ENCODE measurements at places on chromosomes 3 and 15.

GRCh38 chr15:98647026-98647773 lies 1.1 kb upstream of the IGF1R start:
- DNase-seq, result peak; percentile 49

- no peak for DNase-seq
Measured at GRCh38 chr3:52490939-52491526, 4.1 kb upstream of the STAB1 start.

DNA sequence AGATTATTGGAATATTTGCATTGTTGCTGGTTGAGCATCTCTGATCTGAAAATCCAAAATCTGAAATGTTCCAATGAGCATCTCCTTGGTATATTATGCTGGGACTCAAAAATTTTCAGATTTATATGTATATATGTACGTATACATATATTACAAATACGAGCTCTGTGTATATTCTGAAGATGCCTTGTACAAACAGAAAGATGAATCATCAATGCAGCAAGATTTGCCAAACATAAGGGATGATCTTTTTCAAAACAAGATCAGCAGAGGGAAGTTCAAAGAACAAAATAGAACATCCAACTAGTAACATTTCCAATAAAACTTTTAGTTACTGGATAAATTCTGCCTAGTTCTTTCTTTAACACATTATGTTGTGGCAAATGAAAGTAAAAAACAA lies 42.5 kb downstream of the HERC1 start:
- DNase-seq, result no peak

- no peak for DNase-seq
Measured at GRCh38 chr15:89576417-89576773, 1.1 kb downstream of the TICRR start.

DNA sequence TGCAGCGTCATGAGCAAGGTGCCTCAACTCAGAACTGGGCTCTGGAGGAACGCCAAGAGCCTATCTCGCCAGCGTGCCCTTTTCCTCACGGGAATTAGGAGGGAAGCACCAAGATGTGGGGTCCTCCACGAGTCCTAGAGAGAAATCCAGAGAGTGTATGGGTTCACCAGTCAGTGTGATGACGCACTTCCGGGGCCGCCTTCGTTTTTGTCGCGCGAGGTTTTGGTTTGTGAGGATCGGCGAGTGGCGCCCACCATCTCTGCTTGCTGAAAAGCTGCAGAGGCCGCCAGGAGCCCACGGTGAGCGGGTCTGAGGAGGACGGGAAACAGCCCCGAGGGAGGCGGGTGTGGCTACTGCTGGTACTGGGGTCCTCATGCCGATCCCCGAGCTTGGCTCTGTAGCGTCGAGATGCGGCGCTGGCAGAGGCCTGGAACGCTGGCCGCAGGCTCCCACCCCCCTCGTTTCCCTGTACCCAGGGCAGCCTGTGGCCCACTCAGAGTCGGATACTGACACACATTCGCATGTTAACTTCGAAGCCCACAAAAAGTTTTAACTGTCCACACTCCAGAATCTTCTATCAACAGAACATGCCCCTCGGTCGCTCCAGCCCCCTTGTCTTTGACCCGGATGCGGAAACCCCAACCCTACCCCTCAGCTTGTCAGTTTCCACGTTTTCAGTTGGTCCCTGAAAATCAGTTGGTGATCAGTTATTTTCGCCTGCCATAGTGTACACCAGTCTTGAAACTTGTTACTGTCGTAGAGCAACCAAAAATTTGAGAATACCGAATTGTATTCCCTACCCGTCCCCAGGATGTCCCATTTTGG lies 30.4 kb downstream of the ZNF662 start:
- no peak for DNase-seq

- no peak for DNase-seq
Measured at GRCh38 chr15:45106002-45106790, 7.8 kb downstream of the DUOX2 start.

DNA sequence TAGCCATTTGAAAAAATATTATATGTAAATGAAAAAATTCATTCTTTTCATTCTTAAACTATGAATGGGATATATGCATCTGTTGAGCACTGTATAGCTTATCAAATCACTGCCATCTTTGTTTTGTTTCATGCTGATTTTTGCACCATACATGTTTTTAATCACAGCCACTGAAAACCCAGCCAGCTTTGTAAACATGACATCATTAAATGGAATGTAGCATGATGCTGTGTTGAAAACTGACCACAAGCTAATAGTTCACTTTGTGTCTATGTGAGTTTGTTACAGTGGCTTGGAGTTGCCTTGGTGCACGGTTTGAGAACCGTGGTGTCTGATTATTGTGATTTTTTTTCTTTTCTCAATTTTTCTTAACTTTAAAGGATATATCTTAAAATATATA lies 75.7 kb downstream of the GMPS start:
- DNase-seq, result peak; percentile 29

- DNase-seq, result no peak
Measured at GRCh38 chr3:41106691-41107090, 92.6 kb upstream of the CTNNB1 start.

DNA sequence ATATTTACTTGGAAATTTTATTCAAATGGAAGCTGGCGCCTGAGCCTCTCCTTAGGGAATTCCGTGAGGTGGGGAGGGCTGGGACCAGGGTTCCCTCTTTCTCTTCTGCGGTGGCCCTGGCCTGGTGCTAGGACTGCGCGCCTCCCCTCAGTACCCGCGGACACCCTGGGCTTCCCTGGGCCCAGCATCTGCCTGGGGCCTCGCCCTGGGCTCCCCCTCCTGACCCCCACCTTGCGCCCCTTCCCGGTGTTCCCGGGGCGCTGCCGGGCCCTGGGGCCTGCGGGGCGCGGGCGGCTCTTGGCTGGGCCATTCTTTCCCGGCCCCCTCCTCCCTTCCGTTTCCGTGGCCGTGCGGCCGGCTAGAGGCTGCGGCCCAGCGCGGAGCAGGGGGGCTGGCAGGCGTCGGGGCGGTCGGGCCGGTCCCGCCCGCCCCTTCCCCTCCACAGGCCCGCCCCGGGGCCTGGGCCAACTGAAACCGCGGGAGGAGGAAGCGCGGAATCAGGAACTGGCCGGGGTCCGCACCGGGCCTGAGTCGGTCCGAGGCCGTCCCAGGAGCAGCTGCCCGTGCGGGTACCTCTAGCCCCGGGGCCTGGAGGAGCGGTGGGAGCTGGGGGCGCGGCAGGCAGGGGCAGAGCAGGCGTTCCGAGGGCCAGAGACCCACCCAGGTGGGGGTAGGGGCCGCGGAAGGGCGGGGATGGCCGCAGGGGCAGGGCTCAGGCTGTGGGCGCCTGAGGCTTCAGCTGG lies at the start of gene FES:
FES (plus strand) TSS at position 529 of the 743 bp plus-strand sequence. CDS start 542 bp downstream, outside the sequence.
- no peak for DNase-seq

DNA sequence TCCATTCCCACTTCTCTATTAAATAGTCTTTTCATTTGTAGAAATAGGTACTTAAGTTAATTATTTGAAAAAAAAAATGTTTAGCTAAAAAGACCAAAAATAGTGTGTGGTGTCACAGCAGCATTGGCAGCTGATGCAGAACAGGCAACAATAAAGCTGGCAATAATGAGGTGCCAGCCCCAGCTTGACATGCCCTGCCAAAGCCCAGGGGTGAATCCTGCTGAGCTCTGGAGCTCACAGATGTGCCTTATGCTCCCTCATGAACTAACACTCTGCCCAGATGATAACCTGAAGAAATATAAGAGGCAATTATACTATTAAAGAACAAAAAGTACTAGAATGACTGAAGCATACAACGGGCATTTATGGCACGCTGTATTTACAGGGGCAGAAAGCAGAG lies 63.8 kb downstream of the IGSF11 start:
- DNase-seq, result no peak

GRCh38 chr3:27730774-27731659 lies 8.9 kb upstream of the EOMES start:
- no peak for DNase-seq

- DNase-seq, result no peak
Measured at GRCh38 chr15:101611580-101612299, 40.4 kb downstream of the TM2D3 start.

DNA sequence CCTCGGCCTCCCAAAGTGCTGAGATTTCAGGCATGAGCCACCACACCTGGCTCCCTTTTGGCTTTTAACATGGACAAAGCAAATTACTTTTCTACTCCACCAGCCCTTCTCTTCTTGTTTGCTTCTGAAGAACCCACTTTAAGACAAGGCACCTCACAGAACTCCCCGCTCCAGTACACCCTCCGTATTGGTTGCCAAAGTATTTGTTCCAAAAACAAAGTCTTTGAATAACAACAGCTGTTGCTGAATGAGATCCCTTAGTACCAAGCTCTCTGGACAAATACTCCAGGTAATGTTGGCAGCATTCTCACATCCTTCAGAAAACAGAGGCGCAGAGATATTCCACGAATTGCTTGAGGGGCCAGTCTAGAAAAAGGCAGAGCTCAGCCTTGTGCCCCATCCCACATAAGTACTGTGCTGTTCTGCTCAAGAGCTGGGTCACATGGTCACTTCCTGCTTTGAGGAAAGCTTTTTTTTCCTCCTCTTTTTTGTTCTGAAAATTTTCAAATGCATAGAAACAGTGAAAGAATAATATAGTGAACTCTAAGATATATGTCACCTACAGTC lies 7.3 kb upstream of the CHCHD6 start:
- no peak for DNase-seq

GRCh38 chr3:37491776-37492175 lies 317.4 kb upstream of the LRRFIP2 start:
- no peak for DNase-seq

- DNase-seq, result no peak
Measured at GRCh38 chr3:133037436-133037835, 755 bp upstream of the TMEM108 start.

DNA sequence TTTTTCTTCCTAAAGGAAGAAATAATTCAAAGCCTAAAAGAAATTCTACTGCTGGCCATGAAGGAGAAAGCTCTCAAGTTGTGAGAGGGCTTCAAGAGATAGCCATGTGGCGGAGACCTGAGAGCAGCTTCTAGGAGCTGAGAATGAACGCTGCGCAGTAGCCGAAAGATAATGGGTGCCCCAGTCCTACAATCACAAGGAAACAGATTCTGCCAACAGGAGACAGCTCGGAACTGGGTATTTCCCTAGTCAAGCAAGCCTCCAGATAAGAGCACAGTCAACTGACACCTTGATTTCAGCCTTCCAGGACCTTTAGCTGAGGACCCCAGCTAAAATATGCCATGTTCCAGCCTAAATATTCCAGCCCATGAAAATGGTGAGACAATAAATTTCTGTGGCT lies 824.1 kb downstream of the FHIT start:
- DNase-seq, result no peak

GRCh38 chr3:66354001-66354400 lies 133.2 kb downstream of the SLC25A26 start:
- no peak for DNase-seq

GRCh38 chr3:106707347-106707746 lies 669.9 kb upstream of the CCDC54 start:
- no peak for DNase-seq

GRCh38 chr3:177211503-177212277 lies 14.4 kb upstream of the TBL1XR1 start:
- DNase-seq, result peak; percentile 97

DNA sequence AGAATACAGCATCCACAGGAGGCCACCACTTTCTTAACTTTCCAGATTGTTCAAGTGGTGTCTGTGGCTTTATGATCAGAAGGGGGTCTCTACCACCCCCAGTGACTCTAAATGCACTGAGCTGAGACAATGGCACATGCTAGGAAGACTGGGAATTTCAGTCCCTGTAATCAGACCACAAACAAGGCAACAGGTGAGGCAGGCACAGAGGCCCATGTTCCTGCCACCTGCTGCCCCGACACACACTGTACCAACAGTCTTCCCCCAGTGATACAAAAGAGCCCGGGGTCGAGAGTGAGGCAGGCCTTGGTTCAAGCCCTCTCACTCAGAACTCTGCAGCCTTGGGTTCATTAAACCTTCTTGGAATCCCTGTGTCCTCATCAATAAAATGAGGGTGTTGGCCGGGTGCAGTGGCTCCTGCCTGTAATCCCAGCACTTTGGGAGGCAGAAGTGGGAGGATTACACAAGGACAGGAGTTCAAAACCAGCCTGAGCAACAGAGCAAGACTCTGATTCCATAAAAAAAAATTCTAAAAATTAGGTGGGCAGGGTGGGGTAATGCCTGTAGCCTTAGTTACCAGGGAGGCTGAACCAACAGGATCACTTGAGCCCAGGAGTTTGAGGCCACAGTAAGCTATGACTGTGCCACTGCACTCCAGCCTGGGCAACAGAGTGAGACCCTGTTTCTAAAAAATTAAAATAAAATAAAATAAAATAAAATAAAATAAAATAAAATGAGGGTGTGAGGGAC lies 55.8 kb downstream of the ADCY5 start:
- DNase-seq, result no peak

GRCh38 chr3:156535162-156535627 lies 19.7 kb downstream of the SSR3 start:
- peak; percentile 52 for DNase-seq

DNA sequence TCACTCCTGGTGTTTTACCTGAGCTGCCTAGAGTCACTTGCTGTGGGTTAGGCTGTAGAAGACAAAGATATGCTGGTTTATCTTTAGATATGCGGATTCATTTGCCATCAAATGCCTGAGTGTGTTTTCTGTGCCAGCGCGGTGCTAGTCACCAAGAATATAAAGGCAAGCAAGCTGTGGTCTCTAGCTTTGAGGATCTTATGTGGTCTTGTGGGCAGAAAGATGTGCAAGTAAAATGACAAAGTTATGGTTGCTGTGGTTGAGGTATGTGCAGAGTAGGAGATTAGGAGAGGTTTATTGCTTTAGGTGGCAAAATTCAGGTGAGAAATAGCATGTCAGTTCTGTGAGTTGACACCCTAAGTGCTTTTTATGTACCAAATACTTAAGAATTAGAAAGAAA lies 94.2 kb downstream of the CGNL1 start:
- no peak for DNase-seq

- DNase-seq, result no peak
Measured at GRCh38 chr15:97168704-97169475, 791.6 kb upstream of the ARRDC4 start.

- DNase-seq, result no peak
Measured at GRCh38 chr15:39438260-39438659, 142.6 kb upstream of the THBS1 start.

- no peak for DNase-seq
Measured at GRCh38 chr15:88810446-88810845, 7.2 kb downstream of the ACAN start.

DNA sequence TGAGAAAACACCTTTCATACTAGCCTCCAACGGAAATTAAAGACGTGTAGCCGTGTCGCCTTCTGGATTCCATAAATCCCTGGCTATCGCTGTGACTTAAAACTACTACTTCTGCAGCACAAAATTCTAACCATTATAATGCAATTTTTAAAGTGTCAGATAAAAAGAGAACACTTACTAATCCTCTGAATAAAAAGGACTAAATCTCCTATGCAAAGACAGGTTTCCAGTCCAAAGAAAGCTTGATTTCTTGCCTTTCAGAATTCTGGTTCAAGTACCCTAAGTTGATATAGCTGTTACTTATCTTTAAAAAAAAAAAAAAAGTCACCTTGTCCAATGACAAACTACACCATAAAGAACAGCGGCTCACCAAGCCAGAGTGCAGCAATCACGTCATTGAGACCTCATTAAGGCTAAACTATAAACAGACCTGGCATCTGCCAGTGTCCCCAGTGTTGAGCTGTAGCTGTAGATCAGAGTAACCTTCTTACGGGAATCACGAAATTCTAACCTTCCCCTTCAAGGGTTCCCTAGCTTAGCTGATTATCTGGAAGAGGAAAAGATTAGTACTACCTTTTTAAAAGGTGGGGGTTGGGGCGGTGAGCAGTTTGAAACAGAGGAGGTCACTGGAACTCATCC lies 2.2 kb downstream of the ABCC5 start:
- no peak for DNase-seq
